ENCODE measurements at places on chromosomes 7 and 10.

DNA sequence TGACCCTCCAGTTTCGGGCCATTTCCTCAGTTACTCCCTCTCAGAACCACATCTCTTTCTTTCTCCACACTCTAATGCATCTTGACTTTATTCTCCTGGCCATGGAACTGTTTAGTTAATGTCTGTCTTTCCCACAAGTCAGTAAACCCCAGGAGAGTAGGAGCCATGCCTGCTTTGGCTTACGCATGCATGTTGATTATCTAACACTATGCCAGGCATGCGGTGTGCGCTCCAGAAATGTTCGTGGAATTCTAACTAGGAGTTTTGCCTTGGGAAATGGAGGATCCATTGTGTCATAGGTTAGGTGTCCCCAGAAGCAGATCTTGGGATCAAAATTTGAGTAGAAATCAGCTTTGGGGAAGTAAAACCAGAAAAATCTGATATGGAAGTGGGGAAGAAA lies 308.9 kb downstream of the GRID1 start:
- no peak for DNase-seq

- DNase-seq: no peak
These were observed 935 bp downstream of the TM9SF3 start for GRCh38 chr10:96585736-96586418.

DNA sequence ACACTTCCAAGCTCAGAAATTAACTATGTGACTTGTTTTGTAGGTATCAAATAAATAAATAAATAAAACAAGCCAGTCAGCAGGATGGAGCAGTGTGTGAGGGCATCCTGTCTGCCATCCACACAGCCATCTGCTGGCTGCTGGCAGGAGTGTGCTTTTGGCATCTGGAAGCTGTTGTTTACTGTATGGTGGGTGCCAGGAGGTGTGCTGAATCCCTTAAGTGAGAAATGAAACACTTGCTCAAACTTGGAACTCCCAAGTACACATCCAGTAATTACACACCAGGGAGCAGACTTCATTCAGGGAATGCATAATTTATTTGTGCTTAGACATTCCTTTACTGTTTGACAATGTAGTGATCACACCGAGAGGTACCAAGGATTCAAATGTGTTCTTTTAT lies 16.9 kb upstream of the TAX1BP1 start:
- no peak for DNase-seq

GRCh38 chr10:89256340-89256739 lies 4.8 kb upstream of the LIPA start:
- DNase-seq: no peak

GRCh38 chr10:7233259-7233991 lies 177.4 kb downstream of the SFMBT2 start:
- DNase-seq: no peak

DNA sequence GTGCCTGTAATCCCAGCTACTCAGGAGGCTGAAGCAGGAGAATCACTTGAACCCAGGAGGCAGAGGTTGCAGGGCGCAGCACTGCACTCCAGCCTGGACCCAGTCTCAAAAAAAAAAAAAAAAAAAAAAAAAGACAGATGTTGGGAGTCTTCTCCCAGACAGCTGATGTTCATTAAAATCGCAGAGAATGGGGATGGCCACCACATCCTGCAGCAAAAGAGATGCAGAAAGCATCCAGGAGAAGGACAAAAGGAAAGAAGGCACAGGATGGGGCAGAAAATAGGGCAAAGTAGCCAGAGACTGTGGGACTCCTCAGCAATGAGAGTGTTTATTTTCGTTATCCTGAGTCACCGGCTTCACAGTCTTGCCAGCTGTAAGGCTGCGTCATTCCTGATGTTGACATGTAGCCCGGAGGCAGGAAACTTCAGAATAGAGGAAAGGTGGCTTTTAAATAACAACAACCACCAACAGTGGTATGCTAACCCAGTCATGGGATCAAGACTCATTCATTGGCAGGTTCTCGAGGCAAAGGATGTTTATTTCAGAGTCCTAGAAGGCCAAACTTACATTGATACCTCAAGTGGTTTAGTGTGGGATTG lies 149.5 kb upstream of the SVIL start:
- DNase-seq: no peak

DNA sequence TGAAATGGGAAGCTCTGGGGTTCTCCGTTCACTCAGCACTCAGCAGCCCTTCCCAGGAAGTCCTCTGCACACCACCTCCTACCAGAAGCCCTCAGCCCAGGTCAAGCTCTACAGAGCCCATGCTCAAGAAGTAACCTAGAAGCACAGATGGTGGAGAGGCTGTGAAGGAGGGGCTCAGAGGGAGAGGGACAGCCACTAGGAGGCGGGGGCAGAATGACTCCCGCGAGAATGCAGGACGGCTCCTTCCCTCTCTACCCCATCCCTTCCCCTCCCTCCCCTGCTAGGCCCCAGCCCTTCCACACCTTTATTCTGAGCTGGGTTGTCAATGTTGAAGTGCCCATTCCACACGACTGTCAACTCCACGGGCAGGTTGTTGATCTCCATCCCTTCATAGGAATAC lies 373.2 kb downstream of the PLXNA4 start:
- no peak for DNase-seq

- no peak for DNase-seq
These were observed 13.3 kb upstream of the FGFR2 start for GRCh38 chr10:121611393-121612159.

GRCh38 chr7:144785521-144785920 lies 50.3 kb downstream of the TPK1 start:
- DNase-seq: no peak

DNA sequence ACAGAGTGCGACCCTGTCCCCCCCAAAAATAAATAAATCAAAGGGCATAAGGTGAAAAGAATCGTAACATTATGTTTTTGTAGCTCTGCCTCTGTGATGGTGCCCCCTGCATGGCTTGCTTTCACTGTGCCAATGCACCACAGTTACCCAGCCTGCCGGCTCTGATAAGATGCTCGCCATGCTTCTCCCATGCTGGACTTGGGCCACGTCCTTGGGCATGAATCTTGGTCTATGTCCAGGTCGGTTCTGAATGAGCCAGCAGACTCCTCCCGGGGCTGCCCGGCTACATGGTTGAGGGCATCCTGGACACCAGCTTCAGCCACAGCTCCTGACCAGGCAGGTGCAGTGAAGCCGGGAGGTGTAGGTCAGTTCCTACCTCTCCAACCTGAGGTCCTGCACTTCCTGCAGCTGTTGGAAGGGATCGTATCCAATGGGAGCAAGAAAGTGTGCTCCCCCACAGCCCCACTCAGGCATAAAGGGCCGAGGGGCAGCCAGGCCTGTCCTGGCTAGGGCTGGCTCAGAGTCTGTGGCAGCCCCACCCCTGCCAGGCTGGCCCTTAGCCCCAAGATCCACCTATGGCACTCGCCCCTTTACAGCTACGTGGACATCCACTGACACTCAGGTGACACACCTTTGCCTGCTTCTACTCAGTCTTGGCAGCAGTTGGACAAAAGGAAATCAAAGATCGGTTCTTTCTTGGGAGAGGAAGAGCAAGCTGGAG lies 34.1 kb downstream of the CHST3 start:
- no peak for DNase-seq

GRCh38 chr7:55210176-55210575 lies 155.0 kb upstream of the LANCL2 start:
- no peak for DNase-seq

GRCh38 chr10:132146941-132147915 lies 39.5 kb upstream of the DPYSL4 start:
- DNase-seq: no peak

DNA sequence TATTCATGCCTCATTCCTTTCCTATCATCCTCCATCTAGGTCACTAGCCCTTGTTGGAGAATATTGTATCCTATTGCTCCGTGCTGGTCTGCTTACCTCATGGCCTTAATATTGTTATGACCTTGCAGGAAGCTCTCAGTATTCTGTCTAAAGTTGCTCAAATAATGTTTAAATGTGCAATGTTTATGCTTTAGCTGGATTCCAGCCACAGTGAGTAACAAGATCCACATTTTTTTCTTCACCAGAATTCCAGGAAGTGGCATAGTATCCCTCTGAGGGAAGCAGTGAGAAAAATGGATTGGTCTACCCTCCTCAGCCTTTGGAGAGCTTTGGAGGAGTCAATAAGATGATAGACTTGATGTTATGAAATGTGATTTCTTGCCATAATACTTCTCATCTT lies 402.6 kb downstream of the NRG3 start:
- no peak for DNase-seq

DNA sequence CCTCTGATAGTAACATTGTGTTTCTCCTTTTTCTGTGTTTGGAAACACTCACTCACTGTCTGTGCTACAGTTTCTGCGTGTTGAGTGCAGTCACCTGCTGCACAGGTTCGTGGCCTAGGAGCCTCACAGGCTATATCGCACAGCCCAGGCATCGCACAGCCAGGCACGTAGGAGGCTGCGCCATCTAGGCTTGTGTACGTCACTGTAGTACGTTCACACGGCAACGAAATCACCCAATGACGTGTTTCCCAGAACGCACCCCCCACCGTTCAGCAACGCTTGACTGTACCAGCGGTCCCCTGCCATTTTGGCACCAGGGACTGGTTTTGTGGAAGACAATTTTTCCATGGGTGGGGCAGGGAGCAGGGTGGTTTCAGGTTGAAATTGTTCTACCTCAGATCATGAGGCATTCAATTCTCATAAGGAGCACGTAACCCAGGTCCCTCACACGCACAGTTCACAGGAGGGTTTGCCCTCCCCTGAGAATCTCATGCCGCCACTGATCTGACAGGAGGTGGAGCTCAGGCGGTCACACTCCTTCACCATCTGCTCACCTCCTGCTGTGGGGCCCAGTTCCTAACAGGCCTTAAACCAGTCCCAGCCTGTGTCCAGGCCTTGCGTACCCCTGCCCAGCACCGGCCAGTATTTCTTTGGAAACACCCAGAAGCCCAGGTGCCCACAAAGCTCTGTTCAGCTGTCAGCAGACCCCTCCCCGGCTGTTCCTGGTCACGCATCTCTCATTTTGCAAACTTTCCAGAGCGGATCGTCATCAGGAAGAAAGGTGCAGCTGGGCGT lies 23.2 kb upstream of the PRKAR1B start:
- no peak for DNase-seq

GRCh38 chr7:7576344-7576743 lies 9.7 kb downstream of the MIOS start:
- DNase-seq: no peak

- DNase-seq: peak; percentile 98
These were observed 36.4 kb upstream of the PURB start for GRCh38 chr7:44921607-44922350.

DNA sequence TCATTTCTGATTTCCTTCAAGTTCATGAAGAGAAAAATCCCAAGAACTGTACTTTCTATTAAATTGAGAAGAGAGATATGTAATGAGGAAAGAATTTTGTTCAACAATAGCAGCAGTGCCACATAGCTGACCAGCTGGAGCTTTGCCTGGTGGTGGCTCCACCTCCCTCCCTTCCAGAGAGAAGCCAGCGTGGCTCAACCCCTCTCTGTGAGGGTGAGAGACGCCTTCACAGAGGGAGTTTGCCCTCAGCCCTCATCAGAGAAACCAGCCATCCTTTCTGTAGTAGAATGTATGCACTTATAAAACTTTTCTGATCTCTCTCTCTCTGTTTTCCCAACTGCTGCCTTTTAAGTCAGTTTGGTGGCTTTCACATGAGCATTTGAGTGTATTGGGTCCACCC lies 20.5 kb upstream of the COL1A2 start:
- DNase-seq: no peak

DNA sequence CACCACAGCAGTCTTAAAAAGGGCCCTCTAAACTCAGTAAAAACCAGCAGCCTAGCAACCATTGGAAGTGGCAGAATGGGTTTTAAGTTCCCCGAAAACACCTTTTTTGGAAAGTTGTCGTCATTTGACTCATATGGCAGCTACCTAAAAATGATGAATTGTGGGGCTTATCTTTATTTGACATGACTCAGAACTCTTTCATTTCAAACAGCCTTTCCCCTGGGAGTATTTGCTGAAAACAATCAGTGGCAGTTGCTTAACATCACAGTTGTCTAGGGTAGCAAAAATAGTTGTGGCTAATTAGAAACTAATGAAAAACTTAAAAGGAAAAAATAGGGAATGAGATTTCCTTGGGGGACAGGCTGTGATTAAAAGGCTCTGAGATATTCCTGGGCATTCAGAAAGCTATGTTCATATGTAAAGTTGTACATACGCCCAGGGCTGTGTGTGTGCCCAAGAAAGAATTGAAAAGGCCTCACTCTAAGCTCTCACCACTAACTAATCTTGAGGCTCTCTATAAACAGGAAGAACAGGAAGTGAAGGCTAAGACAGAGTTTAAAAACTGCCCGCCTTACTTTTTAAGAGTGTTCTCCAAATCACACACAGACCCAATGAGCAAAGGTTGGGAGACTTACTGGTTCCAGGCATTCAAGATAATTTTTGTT lies 81.7 kb upstream of the HECTD2 start:
- DNase-seq: no peak

DNA sequence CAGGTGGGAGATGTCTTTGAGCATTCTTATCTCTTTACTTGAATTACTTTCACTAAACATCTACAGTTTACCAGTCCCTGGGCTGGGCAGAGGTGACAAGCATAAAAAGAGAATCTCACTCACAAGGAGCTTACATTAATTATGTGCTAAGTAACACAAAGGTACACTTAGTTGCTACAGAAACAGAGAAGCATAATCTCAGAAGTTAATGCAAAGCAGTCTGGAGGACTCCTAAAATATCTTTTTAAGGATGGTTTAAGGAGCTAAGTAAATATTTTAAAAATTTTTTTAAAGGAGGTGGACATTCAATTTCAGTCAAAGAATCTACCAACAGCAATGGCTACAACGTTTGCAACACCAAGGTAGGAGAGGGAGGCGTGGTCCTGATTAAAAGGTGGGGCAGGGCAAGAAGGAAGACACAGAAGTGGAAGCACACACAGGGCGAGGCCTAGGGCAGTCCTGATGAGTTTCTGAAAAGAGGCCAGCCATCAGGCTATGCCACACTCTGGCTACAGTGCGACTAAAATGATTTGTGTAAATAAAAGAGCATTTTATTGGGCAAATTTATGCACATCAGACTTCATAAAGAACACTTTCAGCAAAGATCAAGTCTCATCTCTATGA lies 5.3 kb downstream of the LARP4B start:
- no peak for DNase-seq

DNA sequence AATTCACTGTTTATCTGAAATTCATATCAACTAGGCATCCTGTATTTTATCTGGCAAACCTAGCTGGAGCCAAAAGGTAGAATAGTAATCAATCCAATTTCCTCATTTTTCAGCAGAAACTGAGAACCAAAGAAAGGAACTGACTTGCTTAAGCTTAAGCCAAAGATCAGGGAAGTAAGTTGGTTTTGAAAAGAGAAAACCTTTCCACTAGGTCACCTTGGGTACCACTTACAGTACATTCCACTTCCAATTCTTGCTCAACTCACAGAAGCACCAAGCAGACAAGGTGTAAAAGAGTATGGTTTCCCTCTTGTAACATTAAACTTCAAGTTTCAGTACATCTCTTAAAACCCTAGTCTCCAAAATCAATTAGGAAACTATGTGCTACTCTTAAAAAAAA lies 79.6 kb downstream of the ZFAND4 start:
- no peak for DNase-seq
